Hypothalamus (tissue), 51 donors: ENCODE measurements at places on chromosomes 5 and 9.

DNA sequence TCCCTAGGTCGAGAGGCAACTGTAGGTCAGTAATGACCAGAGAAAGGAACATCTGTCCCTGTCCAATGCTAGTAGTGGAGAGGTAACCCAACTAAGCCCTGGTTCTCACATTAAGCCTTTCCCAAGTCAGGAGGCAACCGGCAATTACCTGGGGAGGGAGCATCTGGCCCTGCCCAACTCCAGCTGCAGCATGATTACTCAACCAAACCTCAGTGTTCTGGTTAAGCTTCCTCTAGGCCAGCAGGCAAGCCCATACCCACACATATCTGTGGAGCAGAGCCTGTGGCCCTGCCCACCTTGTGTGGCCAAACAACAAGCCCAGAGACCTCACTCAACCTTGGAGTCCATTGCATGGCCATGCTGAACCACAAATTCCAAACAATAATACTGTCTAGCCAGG, 220.8 kb upstream of the SLC24A2 start:
- no peak for DNase-seq

DNA sequence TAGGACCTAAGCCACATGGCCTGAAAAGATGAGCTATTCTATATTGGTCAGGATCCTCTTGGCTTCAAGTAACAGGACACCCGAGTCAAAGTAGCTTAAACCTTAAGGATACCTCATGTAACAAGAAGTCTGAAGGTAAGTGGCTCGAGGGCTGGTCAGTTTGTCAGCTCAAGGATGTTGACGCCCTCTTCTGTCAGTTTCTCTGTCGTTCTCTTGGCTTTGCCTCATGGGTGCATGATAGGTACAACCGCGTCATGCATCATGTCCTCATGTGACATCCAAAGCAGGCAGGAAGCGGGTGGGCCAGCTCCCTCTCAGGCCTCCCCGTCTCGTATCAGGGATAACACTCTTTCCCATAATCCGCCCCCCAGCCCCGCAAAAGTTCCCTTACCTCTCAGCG, 22.1 kb upstream of the TCERG1 start:
- no peak for DNase-seq

- no peak for DNase-seq
Measured at GRCh38 chr9:4594545-4594944, 67.5 kb upstream of the PLPP6 start.

DNA sequence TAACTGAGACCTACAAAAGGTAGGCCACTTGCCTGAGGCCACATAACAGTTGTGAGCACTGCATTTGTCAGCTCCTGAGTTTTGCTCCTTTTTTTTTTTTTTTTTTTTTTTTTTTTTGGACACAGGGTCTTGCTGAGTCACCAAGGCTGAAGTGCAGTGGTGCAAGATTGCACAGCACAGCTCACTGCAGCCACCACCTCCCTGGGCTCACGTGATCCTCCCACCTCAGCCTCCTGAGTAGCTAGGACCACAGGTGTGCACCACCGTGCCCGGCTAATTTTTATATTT, 37.1 kb downstream of the LAMC3 start:
- no peak for DNase-seq

DNA sequence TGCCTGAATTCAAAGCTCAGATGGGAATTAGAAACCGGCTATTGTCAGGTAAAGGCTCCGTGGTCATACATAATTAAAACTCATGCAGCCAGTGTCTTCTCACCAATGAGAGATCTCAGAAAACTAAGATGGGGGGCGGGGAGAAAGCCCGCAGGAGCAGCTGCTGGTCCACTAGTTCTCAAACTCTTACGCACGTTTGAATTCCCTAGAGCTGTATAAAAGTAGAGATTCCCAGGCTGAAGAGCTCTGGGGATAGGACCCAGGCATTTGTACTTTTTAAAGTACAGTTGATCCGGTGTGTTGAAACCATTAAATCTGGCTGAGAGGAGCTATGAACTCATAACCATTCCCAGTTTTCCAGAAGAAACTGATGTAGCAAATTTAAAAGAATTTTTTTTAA, 68.5 kb downstream of the FRMD3 start:
- DNase-seq: no peak

DNA sequence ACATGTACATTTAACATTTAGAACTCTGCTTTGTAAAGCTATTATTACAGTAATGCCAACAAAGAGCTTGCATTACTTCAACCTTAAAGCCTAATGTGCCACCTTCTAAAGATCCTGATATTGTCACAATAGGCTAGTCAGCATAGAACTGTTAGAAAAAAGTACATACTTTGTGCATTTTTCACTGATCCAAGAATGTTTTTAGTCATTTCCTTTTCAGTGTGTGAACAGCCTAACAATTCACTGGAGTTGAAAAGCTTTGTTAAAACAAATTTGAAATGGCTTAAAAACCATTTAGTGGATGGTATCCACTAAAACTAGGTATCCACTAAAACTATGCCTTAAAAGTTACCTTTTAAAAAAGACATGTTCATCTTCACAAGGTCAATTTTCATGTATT, 4.5 kb downstream of the RPS6 start:
- DNase-seq: no peak

DNA sequence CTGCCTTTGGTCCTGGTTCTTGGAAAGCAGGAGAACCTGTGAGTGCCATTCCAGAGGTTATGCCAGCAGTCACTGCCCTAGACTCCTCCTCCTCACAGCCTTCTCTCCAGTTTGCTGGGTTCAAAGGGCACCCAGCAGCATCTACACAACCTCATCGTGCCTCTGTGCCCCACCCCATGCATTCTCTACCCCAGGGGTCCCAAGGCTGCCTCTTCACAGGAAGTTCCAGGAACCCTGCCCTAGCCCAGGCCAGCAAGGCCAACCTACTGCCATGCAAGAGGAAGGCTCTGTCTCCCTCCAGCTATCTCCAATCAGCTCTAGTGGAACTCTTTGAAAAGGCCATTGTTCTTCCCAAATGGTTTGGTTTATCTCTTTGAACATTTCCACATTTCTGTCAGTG, 21.2 kb downstream of the ENC1 start:
- no peak for DNase-seq

DNA sequence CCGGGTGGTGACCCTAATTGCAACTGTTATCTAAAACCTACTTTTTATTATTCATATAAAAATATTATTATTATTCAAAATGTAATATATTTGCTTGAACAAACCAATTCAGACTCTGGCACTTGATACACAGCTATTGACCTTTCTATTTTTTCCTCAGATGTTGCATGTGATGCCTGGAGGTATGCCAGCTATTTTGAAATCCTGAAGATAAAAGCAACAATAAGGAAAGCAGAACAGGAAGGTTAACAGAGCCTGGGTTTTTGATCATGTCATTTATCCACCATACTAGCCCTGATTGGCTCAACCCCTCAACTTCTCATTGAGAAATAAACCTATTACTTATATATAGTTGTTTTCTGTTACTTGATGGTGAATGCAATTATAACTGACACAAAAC, 340.9 kb upstream of the KIF2A start:
- no peak for DNase-seq

DNA sequence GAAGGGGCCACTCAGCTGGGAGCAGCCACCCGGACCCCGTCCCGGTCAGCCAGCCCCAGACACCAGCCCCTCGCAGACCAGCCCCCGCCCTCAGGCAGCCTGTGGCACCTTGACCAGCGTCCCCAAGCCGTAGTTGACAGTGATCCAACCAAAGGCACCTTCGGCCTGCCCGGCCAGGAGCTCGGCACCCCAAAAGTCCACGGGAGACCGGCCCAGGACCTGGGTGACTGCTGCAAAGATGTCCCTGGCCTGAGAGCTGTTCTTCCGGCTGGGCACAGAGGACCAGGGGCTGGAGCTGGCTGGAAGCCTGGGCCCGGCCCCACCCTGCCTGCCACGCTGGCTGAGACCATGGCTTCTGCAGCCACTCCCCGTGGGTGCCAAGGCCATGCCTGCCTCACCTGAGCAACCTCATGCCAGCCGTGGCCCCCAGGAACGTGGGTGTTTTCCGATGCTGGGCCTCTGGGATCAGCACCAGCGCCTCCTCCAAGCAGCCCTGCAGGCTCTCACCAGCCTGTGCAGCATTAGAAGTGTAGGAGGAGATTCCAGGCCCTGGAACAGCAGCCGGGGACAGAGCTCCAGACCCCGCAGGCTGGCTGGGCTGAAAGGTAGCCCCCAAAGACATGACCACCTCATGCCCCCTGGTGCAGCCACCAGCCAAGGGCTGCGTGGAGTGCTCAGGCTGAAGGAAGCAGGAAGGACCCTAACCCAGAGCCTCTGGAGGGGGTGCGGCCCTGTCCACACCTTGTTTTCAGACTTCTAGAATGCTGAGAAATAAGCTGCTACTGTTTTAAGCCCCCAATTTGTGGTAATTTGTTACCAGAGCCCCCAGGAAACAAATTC, 4.2 kb downstream of the ENTPD8 start:
- DNase-seq: no peak

- DNase-seq: no peak
Measured at GRCh38 chr5:33312571-33313549, 127.9 kb upstream of the TARS1 start.

DNA sequence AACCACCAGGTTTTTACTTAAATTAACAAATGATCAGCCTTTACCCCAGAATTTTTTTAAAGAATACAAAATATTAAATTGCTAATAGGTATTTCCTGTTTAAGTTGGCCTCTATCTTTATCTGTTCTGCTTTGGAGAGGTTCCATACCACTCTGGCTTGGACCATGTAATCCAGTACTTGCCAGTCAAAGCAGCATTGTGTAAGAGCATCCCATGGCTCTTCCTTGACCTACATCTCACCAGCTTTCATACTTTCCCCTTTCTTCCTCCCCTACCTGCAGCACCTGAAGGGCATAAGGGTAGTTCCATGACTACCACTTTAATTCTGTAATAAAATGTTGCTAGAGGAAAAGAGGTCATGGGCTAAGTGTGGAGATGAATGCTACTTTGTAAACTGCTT, 140.8 kb upstream of the MTAP start:
- DNase-seq: no peak

GRCh38 chr9:89975630-89976029, 370.8 kb downstream of the GADD45G start:
- DNase-seq: no peak

GRCh38 chr9:21615446-21615845, 133.3 kb upstream of the IFNE start:
- DNase-seq: no peak

DNA sequence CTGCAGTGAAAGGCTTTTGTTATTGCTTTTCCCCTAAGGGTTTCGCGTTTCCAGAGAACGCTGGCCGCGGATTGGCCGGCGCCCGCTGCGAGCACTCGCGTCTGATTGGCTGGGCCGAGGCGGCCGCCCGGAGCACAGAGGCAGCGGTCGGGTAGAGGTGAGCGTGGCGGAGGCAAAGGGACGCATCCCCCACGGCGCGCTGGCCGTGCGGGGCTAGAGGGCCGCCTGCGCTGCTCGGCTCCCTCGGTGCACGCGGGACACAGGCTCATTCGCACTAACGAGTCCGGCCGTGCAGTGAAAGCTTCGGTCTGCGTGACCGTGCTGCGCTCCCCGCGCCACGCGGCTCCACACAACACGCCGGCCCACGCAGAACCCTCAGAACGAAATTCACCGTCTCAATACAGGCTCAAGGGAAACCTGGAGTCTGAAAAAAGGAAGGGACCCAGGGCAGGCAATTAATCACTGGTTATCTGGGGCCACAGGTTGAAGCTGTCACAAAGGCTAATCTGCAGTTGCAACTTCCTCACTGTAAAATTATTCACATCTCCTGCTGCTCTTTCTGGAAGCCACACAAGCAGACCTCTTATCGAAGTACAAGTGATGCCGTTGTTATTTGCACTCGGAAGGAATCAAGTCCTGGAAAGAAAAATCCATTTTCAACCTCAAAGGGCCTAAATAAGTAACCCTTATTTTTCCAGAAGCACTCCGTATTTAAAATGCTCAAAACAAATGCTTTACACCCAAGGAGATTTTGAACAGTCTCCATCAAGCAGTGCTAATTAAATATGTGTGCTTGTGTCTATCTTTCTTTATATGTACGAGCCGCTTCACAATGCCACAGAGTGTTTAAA, 94.6 kb downstream of the ZNF608 start:
- peak; percentile 73 for DNase-seq

DNA sequence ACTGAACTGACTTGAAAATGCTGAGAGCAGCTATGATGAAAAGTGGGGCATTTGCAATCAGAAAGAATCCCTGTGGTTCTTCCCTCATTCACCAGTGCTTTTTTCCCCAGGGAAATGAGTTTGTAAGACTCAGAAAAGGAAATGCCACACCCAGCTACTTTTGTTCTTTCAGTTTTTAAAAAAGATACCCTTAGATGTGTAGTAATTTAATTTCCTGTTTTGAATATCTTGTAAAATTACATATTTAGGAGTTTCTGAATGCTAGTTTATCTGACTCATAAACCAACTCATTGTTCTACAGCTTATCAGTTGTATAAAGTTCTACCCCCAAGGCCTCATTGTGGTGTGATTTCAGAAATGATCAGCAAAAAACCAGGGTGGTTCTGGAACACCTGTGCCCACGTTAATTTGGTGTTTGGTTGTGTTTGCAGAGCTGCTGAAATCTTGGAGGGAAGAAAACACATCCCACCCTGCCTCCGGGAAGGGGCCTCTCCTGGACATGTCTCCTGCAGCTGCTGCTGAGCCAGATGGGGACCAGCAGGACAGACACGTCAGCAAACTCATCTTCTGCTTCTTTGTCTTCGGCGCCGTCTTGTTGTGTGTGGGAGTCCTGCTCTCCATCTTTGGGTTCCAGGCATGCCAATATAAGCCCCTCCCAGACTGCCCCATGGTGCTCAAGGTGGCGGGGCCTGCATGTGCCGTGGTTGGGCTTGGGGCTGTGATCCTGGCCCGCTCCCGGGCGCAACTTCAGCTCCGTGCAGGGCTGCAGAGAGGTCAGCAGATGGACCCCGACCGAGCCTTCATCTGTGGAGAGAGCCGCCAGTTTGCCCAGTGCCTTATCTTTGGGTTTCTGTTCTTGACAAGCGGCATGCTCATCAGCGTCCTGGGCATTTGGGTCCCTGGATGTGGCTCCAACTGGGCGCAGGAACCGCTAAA, 2.8 kb downstream of the TMEM171 start:
- no peak for DNase-seq

DNA sequence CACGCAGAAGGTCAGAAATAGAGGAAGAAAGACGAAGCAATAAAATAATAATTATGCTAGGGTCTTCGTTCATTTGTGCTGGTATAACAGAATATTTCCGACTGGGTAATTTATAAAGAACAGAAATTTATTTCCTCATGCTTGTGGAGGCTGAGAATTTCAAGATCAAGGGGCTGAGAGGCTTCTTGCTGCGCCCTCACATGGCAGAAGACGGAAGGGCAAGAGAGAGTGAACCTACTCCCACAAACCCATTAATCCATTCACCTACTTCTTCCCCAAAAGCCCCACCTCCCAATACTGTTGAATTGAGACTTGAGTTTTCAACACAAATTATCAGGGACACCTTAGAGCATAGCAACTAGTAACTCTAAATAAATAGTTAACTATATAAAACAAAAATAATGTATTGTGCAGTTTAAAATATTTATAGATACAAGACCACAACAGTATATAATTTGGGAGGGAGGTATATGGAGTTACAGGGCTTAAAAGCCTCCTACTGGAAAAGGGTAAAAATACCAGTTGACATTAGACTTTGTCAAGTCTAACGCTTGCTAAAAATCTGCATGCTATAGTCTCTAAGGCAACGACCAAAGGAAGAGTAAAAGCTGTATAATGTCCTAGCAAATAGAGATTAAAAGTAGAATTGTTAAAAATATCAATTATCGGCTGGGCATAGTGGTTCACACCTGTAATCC, 40.3 kb upstream of the NAA35 start:
- DNase-seq: no peak

- DNase-seq: no peak
Measured at GRCh38 chr5:115600766-115601165, 1.5 kb downstream of the TICAM2 start.
